Astrocyte (in vitro differentiated cells and primary cell): ENCODE measurements at places on chromosomes 5 and 9.
A peak's percentile ranks its signal among the peaks of the same experiment; 100 is the strongest.

- DNase-seq = no peak
Observed at GRCh38 chr5:125313555-125313954, 567.1 kb upstream of the ZNF608 start.

GRCh38 chr9:133066181-133066983 is 4.6 kb downstream of the CEL start:
- DNase-seq = no peak

GRCh38 chr9:4671737-4672136 is 5.5 kb upstream of the SPATA6L start:
- DNase-seq = no peak

DNA sequence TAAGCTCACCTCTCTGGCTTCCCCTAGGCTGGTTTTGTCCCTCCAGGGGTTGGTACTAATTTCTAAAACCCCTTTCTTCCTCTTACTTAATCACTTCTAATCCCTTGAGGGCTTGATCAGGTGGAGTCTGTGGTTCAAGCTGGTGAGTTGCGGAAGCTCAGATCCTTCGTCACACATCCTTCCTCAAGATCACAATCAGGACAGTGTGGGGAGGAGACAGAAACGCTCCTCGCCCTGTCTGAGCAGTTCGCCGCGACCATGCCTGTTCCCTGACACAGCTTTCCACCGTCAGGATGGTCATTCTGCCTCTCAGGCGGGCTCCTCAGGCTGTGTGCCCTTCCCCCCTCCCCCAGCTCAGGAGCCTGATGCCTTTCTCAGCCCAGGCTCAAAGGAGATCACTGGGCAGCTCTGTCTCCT is 24.3 kb downstream of the CPLX2 start:
- DNase-seq = no peak

- peak; percentile 99 for DNase-seq
Observed at GRCh38 chr9:130128733-130129431, 43.3 kb upstream of the NCS1 start.

GRCh38 chr9:96383165-96383942 is at the start of gene SLC35D2:
TSS of gene SLC35D2 (minus strand) at chr9:96383711. CDS start at chr9:96383634, 77 bp downstream.
- DNase-seq = peak; percentile 27

GRCh38 chr5:180815293-180815917 is 12.8 kb upstream of the MGAT1 start:
- DNase-seq = no peak

DNA sequence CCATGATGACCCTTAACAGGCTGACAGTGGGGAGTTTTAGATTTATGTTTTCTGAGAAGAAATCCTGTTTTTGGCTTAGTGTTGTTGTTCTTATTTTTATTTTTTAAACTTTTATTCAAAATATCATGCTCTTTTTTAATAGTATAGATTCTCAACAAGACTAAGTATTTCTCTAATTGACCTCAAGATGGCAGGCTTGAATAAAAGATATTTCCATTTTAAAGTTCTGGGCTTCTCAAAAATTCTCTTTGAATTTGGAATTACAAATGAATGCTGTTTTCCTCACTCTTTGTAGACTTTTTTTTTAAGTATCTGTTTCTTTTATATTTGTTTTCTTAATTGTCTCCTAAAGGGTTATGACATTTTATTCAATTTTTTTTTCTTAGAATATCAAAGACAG is 50.0 kb upstream of the SH3GL2 start:
- no peak for DNase-seq

DNA sequence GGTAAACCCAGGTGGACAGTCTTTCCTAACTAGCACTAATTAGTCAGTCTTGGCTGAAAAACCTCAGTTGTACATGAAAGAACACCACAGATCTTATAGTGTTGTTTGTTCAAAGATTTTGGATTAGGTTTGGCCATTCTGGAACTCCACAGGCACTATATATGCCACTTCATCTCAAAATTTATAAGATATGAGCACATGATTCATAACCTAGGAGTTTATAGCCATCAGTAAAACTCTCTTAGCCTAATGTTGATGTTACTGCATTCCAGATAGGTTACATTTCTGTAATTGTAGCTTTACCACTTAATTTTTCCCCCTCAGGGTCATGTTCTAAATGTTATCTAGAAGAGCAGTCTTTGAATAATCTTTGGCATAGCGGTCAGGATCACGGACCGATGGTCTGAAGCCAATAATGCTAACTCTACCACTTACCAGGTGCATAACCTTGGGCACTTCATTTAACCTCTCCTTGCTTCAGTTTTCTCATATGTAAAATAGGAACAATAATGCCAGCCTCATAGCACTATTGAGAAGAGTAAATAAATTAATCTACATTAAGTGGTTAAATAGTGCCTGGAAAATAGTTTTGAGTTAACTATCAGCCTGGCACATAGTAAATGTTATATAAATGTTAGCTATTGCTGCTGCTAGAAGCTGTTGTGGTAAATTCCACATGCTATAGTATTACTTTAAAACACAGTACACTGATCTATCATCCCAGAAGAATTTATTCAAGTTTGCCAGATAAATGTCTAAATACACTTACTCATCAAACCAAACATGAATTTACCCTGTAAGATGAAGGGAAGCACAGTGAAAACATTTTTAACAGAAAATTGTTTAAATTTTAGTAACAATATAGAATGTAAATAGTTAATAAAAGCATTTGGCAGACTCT is 743.9 kb downstream of the NR2F1-AS1 start:
- peak; percentile 72 for DNase-seq

- DNase-seq = no peak
Observed at GRCh38 chr5:96048763-96049162, 87.1 kb upstream of the ELL2 start.

DNA sequence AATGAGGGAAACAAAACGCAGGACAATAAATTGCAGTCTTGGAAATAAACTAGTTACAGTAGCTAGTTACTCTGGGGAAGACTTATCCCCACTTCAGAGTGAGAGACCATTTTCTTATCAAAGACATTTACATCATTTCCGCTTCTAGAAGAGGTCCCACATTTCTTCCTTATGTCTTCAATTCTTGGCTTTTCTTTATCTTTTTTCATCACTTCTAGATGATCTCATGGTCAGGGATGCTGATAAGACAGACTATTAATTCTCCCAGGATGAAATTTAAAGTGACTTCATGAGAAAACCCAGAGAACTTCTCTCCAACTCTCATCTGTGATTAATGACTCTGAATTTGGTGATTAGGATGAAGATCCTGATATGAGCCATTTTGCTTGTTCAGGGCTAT is 229.1 kb downstream of the MTRR start:
- DNase-seq = no peak

GRCh38 chr9:16794871-16795639 is 75.4 kb downstream of the BNC2 start:
- peak; percentile 66 for DNase-seq

DNA sequence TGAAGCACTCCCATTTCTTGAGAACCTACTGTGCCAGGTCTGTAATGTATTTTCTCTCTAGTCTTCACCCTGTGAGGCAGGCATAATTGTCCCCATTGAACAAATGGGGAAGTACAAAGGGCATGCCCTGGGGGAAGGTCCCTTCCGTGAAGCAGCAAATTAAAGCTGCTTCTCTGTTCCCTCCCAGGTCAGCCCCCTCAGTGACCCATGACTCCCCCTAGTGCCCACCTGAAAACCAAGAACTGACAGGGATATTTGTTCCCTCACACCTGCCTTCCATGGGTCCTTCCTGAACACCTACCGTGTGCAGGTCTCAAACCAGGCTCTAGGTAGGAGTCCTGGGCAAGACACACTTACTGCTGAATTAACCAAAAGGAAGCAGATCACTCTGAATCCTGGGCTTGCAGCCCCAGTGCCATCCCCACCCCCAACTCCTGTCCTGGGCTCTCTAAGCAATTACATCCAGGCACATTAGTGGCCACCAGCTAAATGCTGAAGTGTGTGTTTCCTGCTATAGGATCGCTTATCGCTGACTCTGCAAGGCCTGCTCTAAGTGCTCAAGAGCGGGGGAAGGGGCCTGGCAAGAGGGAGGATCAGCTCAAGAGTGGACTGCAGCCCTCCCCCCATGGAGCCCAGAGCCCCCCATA is 254.8 kb downstream of the CDK5RAP2 start:
- no peak for DNase-seq

GRCh38 chr5:95007921-95008597 is 276.8 kb downstream of the MCTP1 start:
- DNase-seq = no peak

DNA sequence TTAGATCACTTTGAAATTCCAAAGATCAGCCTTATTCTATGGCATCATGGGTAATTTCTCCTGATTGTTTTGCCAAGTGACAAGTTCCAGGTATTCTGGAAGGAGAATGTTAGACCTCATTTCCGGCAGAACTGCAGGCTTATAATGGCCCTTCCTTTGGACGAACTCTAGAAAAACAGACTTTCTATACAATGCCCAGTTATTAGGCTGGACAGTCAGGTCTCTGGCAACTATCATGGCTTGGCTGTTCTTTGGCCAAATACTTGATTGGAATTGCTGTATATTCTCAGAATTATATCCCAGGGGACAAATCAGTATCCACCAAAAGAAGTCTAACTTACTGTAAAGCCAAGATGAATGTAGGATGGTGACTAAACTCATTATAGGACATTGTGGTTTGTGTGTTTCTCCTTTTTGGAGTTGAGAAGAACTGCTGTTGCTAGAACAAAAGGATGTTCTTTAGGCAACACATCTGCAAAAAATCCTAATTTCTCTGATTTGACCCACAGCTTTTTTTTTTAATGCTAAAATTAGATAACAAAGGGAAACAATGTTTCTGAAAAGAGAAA is 69.0 kb downstream of the ADAMTSL1 start:
- DNase-seq = peak; percentile 83
